ENCODE measurements at places on chromosomes 11 and 22.
A peak's percentile ranks its signal among the peaks of the same experiment; 100 is the strongest.

- no peaks in the 10 kb centered on the region for H3K36me3 ChIP-seq
- H3K27ac ChIP-seq, result no peak overlapping the region
- no peaks in the 10 kb centered on the region for H3K4me1 ChIP-seq
- H3K27me3 ChIP-seq, result no peaks in the 10 kb centered on the region
- no peak for DNase-seq
- no peak overlapping the region for H3K4me3 ChIP-seq
These were observed 632.4 kb upstream of the ANO5 start for GRCh38 chr11:21560466-21560975.

- H3K27ac ChIP-seq, result no peak overlapping the region
- no peak overlapping the region for H3K4me3 ChIP-seq
- no peaks in the 10 kb centered on the region for H3K4me1 ChIP-seq
- H3K36me3 ChIP-seq, result no peaks in the 10 kb centered on the region
- no peak for DNase-seq
- peaks cover 33% of the 10 kb centered on the region for H3K27me3 ChIP-seq
These were observed 174.7 kb downstream of the IGLL1 start for GRCh38 chr22:23405366-23405851.

DNA sequence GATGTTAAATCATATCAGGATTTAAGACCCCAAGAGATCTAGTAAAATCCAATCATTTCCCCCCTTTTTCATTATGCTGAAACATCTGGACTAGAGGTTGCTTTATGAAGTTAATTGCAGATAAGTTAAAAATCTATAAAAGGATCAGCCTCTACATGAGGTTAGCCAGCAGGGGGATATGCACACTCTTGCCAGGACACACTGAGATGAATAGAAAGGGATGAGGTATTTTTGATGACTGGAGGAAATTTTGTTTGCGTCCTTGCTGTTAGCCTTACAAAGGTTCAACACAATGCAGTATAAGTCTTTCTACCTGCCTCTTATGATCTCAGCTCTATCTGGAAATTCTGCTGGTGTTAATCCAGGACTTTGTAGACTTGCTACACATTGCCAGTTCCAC is 1034.3 kb downstream of the LRRC4C start:
- no peaks in the 10 kb centered on the region for H3K4me1 ChIP-seq
- H3K4me3 ChIP-seq, result no peak overlapping the region
- H3K36me3 ChIP-seq, result no peaks in the 10 kb centered on the region
- no peak overlapping the region for H3K27ac ChIP-seq
- DNase-seq, result no peak

DNA sequence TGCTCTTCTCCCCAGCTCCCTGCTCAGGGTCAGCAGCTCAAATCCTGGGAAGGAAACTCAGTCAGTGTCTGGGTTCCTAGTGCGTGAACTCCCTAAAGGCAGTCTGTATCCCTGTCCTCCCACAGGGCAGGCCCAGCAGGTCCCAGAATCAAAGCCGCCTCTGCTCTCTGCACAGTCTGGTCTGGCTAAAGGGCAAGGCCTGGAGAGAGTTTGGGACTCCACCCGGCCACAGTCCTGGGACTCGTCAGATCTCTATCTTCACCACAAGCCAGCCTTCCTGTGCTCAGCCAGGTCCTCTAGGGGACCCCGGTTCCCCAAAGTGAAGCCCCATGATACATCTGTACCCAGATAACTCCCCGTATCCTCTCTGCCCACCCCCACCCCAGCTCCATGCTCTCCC is 56.2 kb upstream of the CSNK2A3 start:
- H3K4me3 ChIP-seq, result no peak overlapping the region
- DNase-seq, result no peak
- H3K27ac ChIP-seq, result no peak overlapping the region
- no peaks in the 10 kb centered on the region for H3K27me3 ChIP-seq

GRCh38 chr11:97963528-97964331 is 1057.0 kb upstream of the CNTN5 start:
- H3K36me3 ChIP-seq, result no peaks in the 10 kb centered on the region
- no peak overlapping the region for H3K27ac ChIP-seq
- H3K4me1 ChIP-seq, result peaks cover 6% of the 10 kb centered on the region
- H3K4me3 ChIP-seq, result no peak overlapping the region
- DNase-seq, result no peak

GRCh38 chr11:78365381-78365792 is 52.2 kb downstream of the GAB2 start:
- no peak overlapping the region for H3K4me3 ChIP-seq
- H3K27me3 ChIP-seq, result no peaks in the 10 kb centered on the region
- no peaks in the 10 kb centered on the region for H3K36me3 ChIP-seq
- H3K27ac ChIP-seq, result no peak overlapping the region
- peak; percentile 18 for DNase-seq

GRCh38 chr22:27142286-27142685 is 484.9 kb downstream of the MIAT start:
- no peak overlapping the region for H3K27ac ChIP-seq
- H3K4me1 ChIP-seq, result peaks cover 8% of the 10 kb centered on the region
- no peaks in the 10 kb centered on the region for H3K36me3 ChIP-seq
- H3K27me3 ChIP-seq, result peaks cover 21% of the 10 kb centered on the region

DNA sequence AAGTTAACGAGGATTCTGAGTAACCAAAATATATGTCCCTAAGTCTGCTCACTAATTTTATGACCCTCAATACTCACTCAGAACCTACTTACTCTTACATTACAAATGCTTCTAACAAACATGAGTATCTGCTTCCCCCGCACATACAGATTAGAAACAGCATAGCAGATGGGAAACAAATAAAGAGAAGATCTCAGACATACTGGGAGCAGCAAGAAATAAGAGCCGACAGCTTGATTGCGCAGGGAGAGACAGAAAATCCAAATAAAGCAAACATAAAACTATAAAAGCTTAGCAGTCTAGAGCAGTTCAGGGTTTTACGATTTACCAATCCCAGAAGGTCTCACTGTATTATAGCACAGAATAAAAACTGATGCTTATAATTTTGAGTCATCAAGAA is 89.1 kb upstream of the DBX1 start:
- no peaks in the 10 kb centered on the region for H3K4me1 ChIP-seq
- no peak overlapping the region for H3K4me3 ChIP-seq
- H3K27ac ChIP-seq, result no peak overlapping the region
- no peaks in the 10 kb centered on the region for H3K36me3 ChIP-seq

DNA sequence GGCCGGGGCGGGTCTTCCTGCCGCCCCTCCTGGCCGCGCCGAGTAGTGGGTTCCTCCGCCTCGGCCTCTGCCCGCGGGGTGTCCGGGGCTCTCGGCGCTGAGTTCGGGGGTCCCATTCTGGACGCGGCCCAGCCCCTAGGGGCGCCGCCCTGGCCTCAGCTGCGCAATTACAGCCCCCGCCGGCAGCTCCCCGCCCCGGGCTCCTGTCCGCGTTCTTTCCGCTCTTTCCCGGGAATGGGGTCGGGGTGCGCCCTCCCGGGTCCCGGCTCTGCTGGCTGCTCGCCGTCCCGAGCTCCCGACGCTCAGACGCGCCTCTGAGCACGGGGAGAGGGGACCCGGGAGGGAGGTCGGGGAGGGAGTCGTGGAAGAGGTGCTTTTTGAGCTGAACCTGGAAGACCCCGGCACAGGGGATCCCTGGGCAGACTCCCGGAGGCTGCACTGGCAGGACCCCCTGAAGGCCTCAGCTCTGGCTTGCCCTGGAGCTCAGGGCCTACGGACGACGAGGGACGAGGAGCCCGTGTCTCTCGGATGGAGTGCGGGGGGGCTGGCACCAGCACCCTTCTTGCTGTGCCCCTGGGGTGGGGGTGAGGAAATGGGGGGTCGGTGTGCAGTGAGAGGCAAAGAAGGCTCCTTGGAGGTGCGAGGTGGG is 558 bp downstream of the TSPAN4 start:
- no peaks in the 10 kb centered on the region for H3K27me3 ChIP-seq
- H3K4me1 ChIP-seq, result peaks cover 31% of the 10 kb centered on the region
- H3K36me3 ChIP-seq, result peaks cover 54% of the 10 kb centered on the region
- peak overlapping the region; percentile 87 for H3K4me3 ChIP-seq
- DNase-seq, result peak; percentile 30

DNA sequence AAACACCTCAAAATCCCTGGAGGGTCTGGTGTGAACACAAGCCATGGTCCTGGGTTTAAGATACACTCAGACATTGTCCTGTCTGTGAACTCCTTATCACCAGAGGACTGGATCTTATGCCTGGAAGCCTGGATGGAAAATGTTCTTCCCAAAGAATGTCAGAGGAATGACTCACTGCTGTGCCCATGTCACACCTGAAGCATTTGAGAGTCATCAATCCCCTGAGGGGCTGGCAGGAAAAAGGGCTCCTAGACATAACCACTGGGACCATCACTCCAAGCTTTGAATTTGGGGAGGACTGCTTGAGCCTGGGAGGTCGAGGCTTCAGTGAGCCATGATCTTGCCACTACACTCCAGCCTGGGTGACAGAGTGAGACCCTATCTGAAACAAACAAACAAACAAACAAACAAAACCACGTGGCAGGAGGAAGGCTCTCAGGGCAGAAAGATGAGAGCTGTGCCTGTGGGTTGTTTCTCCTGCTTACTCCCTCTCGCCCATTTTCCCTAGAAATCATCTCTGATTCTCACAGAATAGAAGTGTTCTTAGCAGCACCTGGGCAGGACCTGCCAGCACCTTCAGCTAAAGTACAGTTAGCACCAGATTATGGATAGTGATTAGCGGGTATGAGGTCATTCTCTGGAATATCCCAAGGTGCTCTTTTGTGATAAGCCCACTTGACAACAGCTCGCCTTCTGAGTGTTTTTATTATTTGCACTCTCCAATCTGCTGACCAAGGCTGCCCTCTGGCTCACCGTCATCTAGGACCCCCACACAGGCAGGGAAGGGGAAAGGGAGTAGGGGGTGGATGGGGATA is 11.9 kb upstream of the PRG2 start:
- H3K36me3 ChIP-seq, result peaks cover 22% of the 10 kb centered on the region
- no peaks in the 10 kb centered on the region for H3K27me3 ChIP-seq
- H3K4me3 ChIP-seq, result no peak overlapping the region
- no peak overlapping the region for H3K27ac ChIP-seq
- peaks cover 6% of the 10 kb centered on the region for H3K4me1 ChIP-seq

GRCh38 chr22:38872831-38873248 is 824 bp upstream of the CBX6 start:
- H3K27me3 ChIP-seq, result peaks cover 57% of the 10 kb centered on the region
- H3K36me3 ChIP-seq, result peaks cover 5% of the 10 kb centered on the region
- DNase-seq, result no peak
- peak overlapping the region; percentile 35 for H3K27ac ChIP-seq
- H3K4me3 ChIP-seq, result peak overlapping the region; percentile 82

DNA sequence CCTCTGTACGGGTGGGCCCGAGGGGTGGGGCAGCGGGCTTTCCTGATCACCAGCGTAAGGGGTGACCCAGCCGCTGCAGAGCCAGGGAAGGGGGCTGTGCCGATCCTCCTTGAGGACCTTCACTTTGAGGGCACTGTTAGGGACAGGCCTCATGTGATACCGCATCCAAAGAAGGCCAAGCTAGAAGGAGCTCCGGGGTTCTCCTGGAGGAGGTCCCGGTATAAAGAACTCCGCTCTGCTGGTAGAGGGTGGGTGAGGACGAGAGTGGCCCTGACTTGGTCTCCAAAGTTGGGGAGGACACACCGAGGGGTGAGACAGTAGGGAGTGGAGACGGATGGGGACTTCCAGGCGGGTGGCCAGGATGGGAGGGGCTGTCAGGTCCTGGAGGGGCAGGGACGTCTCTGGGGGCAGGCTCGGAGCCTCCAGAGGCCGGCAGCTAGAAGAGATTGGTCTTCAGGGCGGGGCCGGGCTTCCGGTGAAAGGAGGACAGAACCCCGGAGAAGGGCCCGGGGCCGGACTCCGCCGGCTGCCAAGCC is 4.6 kb downstream of the PHOX2A start:
- H3K36me3 ChIP-seq, result peaks cover 38% of the 10 kb centered on the region
- DNase-seq, result peak; percentile 29
- H3K27me3 ChIP-seq, result no peaks in the 10 kb centered on the region
- H3K4me3 ChIP-seq, result peak overlapping the region; percentile 22
- H3K27ac ChIP-seq, result no peak overlapping the region
- H3K4me1 ChIP-seq, result peaks cover 9% of the 10 kb centered on the region

- H3K36me3 ChIP-seq, result peaks cover 20% of the 10 kb centered on the region
- H3K27me3 ChIP-seq, result no peaks in the 10 kb centered on the region
- no peak overlapping the region for H3K4me3 ChIP-seq
- no peak overlapping the region for H3K27ac ChIP-seq
- no peak for DNase-seq
- H3K4me1 ChIP-seq, result peaks cover 22% of the 10 kb centered on the region
These were observed 48.1 kb downstream of the RPL27A start for GRCh38 chr11:8730697-8731020.

- no peak for DNase-seq
- no peak overlapping the region for H3K27ac ChIP-seq
- H3K4me1 ChIP-seq, result peaks cover 14% of the 10 kb centered on the region
These were observed 12.8 kb downstream of the DHCR7 start for GRCh38 chr11:71435278-71435951.

All from MCF 10A (cell line).